Gastroesophageal sphincter (tissue), 4 donors: ENCODE measurements at places on chromosomes 1 and 21. TPM values are rescaled to one million over a fixed set of nuclear protein-coding genes. Genes with fewer than 3 reads are reported as not detected.

APOBEC4 gene
- not detected for total RNA-seq

ESPN gene
- total RNA-seq = 0.92 TPM

EVA1C gene
- total RNA-seq = 71.4 TPM

DISC1 gene
- 9.8 TPM for total RNA-seq

DDX20 gene
- total RNA-seq = 15.9 TPM

C1orf185 gene
- not detected for total RNA-seq

PFKL gene
- 74.2 TPM for total RNA-seq
